ENCODE measurements at places on chromosomes 2 and 18.

GRCh38 chr2:170715932-170716777 is 1.0 kb downstream of the SP5 start:
- DNase-seq, result peak; percentile 86

DNA sequence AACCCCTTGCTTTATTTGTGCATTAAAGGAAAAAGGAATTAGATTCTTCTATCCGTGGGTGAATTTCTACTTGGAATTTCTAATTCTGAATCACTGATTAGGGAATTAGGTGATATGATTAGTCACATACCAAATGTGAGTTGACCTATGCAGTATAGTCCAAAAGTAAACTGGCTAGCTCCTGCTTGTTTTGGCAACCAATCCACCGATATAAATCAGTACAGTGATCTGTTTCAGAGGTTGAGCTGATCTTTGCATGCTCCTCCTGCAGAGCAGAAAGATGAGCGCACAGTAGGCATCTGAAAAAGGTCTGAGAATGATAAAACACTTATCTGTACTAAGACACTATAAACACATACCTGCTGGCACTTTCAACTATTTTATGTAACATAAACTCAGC is 86.6 kb downstream of the LRP1B start:
- no peak for DNase-seq

DNA sequence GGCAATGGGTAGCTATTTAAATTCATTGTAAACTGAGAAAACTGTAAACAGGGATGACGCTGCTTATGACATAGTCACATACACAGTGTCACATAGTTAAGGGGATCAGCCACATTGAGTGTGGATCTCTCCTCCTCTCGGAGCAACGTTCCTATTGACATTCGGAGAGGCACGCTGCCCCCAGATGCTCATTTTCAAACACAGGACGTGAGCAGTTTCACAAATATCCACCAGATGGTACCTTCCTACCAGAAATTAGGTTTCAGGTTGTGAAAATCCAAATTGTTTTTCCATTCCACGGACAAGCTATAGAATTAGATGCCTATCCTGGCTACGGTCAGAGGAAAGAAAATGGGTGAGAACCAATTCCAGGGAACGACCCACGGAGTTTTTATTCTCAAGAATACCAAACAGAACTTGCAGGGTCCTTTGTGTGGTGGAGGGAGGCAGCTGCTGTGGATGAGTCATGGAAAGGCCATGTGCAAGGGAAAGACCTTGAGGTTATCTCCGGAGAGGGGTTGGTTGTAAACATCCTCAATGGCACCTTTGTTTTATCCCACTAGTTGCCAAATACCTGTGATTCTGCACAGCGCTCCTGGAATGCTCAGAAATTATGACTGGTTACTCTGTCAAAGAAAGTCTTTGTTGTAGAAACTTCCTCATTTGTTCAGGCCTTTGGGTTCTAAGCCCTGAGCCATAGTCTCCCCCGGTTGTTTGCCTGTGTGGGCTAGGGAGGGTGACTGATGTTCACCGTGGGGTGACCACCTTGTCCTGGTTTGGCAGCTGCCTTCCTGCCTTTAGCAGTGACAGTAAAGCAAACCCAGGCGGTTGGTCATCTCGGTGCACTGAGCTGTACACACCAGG is 88.0 kb downstream of the ACTR3 start:
- DNase-seq, result no peak

- DNase-seq, result no peak
Measured at GRCh38 chr2:129236601-129237000, 742.9 kb upstream of the RAB6C start.

- DNase-seq, result no peak
Measured at GRCh38 chr2:101722864-101723263, 25.4 kb downstream of the MAP4K4 start.

GRCh38 chr18:64244571-64244970 is 95.7 kb upstream of the LINC00305 start:
- peak; percentile 59 for DNase-seq

- no peak for DNase-seq
Measured at GRCh38 chr2:56313500-56313921, 129.7 kb downstream of the CCDC85A start.

- no peak for DNase-seq
Measured at GRCh38 chr18:8538935-8539334, 70.3 kb upstream of the RAB12 start.

DNA sequence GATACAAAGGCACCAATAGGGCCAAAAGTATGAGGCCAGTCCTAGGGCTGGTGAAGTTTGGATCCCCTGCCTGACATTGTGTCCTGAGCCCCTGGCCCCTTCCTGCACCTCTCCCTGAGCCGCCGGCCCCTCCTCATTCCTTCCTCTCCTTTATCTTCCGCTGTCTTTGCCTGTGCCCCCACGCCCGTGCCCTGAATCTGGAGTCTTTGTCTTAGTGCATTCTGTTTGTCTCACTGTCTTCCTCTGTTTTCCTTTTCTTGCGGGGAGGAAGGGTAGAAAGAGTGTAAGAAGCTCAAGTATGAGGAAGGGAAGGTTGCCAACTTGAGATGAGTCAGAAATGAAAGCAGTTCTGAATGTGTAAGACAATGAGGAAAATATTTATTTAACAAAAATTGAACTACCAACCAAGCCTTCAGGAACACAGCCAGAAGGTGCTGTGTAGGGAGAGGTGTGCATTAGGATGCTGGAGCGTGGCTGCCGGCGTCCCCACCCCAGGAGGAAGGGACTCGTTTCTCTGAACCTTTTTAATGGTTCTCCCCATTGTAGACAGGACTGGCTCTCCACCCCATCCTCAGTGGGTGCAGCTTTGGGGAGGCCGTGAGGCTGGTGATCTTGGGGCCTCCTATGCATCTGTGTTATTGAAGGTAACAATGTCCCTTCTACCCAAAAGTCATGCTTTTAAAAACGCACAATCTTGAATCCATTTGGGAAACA is 133.1 kb downstream of the NEDD4L start:
- no peak for DNase-seq

- peak; percentile 89 for DNase-seq
Measured at GRCh38 chr2:16525265-16525887, 140.3 kb downstream of the CYRIA start.

GRCh38 chr2:71609029-71609428 is 155.7 kb downstream of the DYSF start:
- DNase-seq, result peak; percentile 37

GRCh38 chr2:64943387-64944150 is 45.6 kb upstream of the SLC1A4 start:
- no peak for DNase-seq

DNA sequence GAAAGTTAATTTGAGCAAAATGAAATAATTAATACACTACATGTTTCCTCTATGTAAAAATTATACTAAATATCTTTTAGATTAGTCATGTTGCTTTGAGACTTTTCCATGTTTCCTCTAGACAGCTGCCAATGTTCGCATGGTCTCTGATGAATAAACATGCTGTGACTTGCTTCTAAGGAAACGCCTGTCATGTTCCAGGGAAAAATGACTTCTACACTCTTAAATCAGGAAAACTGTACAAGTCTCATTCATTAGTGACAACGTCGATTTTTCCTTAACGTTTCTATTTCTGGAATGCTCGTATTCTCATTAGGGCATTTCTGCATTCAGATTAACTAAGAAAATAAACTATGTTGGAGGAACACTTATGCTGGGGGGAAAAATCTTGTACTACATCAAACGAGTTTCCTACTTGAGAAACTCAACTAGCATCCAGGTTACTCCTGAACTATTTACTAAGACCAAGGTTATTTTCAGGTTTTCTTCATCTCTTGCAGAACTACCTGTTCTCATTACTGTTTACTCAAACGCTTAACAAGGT is 1.6 kb downstream of the COBLL1 start:
- DNase-seq, result no peak

DNA sequence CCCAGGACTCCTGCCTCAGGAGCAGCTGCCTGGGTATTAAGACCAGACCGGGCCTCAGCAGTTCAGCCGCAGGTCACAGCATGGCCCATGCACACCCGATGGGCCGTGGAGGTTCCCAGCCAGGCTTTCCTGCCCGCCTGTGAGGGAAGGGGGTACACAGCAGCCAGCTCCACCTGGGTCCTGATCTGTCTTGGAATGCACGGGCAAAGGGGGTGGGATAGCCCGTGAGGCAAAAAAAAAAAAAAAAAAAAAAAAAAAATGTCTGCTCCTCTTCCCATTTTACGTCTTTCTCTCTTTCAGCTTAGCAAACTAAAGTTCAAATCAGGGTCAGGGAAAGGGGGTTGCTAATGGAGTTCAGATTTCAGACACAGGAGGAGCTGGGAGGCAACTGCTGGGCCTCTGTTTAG is 385.2 kb downstream of the TNS1 start:
- no peak for DNase-seq

DNA sequence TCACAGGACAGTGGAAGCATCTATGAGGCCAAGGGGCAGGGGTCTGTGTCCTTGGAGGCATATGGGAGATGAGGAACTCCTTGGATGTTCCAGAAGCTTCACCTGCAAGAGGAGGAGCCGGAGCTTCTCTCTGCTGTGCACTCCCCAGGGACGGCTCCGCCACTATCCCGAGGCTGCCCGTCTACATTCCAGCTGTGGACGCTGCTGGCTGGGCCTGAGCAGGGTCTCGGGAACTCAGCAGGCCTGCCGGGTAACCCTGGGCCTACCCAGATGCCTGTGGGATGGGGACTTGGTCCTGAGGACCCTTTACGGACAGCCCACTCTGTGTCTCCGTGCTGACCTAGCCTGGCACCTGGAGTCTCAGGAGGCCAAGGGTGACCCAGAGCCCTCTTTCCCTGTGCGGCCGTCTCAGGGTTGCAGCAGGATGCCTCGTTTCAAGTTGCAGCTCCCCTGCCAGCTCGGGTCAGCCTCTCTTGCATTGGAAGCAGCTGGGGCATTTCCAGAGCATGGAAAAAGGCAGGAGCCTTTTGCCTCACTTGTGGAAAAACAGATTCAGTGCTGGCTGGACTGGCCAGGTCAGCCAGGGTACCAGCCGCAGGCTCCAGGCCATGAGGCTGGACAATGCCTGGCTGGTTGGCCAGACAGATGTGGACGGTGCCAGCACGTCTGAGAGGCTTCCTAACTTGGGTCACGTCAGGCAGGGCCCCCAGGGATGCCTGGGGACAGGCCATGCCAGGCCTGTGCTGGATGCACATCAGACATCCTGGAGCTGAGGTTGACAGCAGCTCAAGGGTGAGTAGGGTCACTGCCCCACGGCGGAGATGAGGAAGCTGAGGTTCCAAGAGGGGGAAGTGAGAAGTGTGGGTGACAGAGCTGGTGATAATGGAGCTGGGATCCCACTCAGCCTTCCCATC is 41.5 kb downstream of the SCTR start:
- DNase-seq, result peak; percentile 66

DNA sequence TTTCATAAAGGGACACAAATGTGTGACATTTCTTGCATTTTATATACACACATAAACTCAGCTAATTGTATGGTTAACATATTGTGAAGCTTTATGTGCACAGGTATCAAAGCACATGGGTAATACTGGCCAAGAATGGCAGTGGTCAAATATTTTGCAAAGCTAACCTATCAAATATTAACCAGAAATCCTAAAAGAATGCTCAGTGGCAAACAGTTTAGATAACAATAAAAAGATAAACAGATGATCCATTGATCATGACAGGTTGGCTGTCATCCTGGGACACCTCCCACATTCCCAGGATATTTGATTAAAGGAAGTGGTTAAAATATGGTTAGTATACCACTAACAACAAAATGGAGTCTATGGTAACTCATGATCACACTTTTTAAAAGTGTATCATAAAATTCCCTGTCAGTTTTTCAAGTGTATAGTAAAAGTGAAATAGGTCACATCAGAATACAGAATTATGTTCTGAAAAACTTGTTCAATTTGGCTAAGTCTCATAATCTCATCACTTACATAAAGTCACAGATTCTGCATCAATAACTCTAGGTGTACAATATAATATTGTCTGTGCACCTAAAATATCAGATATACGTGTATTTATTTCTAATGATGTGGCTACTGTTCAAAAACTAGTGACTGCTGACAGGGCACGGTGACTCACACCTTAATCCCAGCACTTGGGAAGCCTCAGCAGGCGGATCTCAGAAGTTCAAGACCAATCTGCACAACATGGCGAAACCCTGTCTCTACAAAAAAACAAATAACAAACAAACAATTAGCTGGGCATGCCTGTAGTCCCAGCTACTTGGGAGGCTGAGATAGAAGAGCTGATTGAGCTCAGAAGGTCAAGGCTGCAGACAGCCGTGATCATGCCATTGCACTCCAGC is 48.9 kb downstream of the CDH2 start:
- peak; percentile 56 for DNase-seq

- no peak for DNase-seq
Measured at GRCh38 chr2:105725388-105725787, 19.3 kb upstream of the NCK2 start.

- no peak for DNase-seq
Measured at GRCh38 chr2:53994818-53995808, 24.3 kb upstream of the PSME4 start.

- no peak for DNase-seq
Measured at GRCh38 chr2:44895061-44895460, 46.4 kb upstream of the SIX3 start.

DNA sequence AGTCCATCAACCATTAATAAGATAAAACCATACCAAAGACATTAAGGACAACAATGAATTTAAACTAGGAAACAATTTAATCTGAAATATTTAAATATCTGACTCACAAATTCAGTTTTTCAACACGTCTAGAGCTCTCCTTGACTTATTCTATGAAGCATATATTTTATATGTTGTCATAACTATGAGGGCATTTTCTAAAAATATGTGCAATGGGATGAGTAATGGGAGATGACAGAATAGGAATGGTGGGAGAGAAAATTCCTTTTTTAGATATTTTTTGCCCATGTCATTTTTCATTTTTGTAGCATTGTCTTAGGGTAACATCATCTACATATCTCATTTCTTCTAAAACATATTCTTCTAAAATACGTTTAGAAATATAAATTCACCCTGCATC is 79.2 kb upstream of the CDH2 start:
- no peak for DNase-seq

- DNase-seq, result no peak
Measured at GRCh38 chr2:175631245-175631623, 370.8 kb downstream of the LNPK start.

DNA sequence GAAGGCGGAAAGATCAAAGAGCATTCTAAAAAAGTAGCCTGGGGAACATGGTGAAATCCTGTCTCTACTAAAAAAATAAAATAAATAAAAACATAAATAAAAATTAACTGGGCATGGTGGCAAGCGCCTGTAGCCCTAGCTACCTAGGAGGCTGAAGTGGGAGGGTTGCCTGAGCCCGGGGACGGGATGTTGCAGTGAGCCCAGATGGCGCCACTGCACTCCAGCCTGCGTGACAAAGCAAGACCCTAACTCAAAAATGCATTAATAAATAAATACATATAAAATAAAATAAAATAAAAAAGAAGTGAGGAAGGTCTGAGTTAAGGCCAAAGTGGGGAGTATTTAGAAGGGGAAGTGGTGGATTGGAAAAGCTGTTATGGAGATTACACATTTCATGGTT is 1.3 kb upstream of the PSMD14 start:
- peak; percentile 71 for DNase-seq

DNA sequence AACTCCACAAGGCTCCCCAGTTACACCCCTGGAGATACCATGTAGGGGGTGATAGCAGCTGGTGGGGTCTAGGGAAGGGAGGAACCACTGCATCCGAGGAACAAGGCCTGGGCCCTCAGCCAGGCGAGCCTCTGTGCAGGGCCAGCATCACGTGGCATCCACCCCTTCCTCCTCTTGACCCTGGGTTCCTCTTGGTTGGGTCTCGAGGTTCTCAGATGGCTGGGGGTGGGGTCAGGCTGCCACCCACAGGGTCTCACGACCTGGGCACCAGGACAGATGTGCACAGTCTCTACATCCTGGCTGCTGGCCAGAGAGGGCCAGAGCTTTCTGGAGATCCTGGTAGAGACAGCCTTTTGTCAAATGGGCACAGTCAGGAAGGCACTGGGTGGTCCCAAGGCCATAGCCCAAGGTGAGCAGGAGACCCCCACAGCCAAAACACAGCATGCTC is 10.4 kb downstream of the HS6ST1 start:
- DNase-seq, result peak; percentile 41

GRCh38 chr2:75200140-75201096 is 1.1 kb upstream of the TACR1 start:
- DNase-seq, result peak; percentile 86
